LNCaP clone FGC (cell line): ENCODE measurements at places on chromosomes 1 and 21.

- no peak for DNase-seq
Observed at GRCh38 chr1:37606481-37607263, 10.9 kb upstream of the GNL2 start.

- DNase-seq: no peak
Observed at GRCh38 chr1:207897188-207897587, 13.7 kb downstream of the CD34 start.

- DNase-seq: no peak
Observed at GRCh38 chr1:37948841-37949240, 2.0 kb upstream of the INPP5B start.

GRCh38 chr1:22450351-22451021 lies 1.2 kb upstream of the ZBTB40 start:
- DNase-seq: no peak

DNA sequence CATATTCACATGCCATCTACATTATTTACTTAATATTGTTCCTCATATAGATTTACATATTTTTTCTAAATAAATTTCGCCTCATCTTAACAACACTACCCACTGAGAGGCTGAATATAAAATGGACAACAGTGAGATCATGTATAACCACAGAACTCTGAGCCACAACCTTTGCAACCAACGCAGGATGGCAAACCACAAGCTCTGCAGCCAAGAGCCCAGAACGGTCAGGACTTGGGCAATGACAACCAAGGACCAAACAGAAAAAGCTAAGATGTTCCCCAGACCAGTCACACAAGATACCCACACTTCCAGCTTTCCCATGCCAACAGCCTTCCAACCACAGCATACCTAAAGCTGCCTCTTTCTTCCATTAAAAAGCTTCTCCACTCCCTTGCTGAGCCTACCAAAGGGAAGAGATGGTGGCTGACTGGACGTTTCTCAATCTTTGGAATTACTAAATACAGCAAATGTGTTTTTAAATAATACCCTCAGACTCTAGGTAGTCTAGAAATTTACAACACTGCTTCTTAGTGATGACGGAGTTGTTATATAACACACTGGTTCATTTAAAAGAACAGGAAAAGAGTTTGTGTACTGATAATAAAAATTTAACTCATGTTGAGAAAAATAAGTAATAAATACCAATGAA lies 117.9 kb downstream of the AKT3 start:
- no peak for DNase-seq

DNA sequence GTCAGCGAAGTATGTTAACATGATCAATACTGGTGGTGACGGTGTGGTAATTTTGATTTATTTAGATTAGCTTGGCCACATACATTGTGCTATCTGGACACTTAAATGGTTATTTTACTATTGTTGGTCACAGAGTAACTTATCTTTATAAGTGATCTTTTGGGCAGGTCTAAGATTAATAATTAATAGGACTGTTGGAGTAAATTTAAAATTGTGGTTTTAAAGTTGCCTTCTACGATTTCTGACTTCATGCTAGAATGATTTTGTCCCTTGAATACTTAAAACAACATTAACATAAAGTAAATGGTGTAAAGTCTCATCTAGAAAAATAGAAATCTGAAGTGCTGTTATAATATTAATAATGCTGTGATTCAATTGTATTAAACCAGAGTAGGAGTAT lies 14.7 kb downstream of the SRRM1 start:
- DNase-seq: no peak

DNA sequence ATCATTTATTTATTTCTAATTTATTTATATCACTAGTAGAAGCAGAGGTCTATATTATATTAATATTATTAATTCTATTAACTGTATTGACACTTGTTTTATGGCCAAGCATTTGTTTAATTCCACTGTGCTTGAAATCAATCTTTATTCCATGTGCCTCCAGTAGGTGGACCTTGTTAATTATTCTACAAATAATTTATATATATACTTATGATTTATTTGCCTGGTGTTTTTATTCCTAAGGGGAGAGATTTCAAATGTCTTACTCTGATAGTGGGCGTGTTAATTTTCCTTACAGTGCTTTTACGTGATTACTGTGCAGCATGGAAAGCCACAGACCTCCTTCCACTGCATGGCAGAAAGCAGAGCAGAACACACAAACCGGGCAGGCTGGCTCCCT lies 17.5 kb upstream of the OR6N2 start:
- no peak for DNase-seq

GRCh38 chr21:36065497-36066036 lies 4.3 kb upstream of the CBR1 start:
- DNase-seq: no peak

- DNase-seq: no peak
Observed at GRCh38 chr21:46319186-46319585, 4.5 kb downstream of the C21orf58 start.
